Stimulated activated CD4-positive, alpha-beta T cell treated with anti-CD3 and anti-CD28 coated beads, Interleukin-1b, Interleukin-23, amount 100 ng/mL, for 48 hours (primary cell): ENCODE measurements at places on chromosomes 3 and 15.

GRCh38 chr15:53472883-53473282 lies 286.6 kb downstream of the WDR72 start:
- DNase-seq = no peak

- DNase-seq = no peak
These were observed 11.6 kb downstream of the FMN1 start for GRCh38 chr15:33182926-33183325.

DNA sequence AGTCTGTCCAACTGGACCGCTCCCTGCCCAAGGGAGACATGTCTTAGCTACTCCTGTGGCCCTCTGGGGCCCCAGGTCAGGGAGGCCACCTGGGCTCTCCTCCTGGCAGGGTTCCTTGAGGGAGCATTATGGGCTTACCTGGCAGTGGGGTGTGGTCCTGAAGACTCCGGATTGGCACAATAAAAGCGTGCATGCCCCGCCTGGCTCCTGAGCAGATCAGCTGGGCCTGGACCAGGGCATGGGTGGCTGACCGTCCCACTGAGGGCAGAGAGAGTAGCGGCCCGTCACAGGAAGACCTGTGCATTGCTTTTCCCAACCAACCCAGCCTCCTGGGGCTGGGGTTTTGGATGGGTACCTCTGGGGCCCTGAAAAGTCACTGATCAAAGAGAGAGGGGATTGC lies 5.4 kb downstream of the ACOX2 start:
- DNase-seq = no peak

DNA sequence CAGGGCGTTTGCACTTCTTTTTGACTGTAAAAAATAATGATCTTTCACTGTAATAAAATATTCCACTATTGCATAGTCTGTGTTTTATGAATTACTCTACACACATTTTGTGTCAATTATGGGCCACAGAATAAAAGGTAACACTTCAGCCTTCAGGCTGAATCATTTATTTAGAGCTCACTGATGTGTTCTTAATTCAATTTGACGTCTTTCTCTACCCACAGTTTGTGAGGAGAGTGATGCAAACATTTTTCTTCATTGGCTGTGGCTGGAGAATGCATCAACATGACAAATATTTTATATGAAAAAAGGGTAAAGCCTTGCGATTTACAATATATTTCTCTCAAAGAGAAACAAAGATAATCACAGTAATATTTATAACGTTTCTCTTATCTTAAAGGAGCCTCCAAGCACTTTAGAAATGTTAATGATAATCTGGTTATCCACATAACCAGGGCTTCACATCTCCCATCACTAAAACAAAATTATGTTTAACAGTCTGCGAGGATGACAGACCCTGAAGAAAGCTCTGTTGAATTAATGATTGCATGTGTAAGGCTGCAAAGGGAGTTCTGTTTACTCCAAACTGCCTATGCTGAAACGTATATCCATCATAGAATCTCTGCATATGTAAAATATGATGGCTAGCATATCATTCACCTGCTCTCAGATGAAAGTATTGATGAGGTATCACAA lies 951.3 kb downstream of the ZPLD1 start:
- no peak for DNase-seq

GRCh38 chr15:70437882-70438451 lies 325.4 kb downstream of the UACA start:
- no peak for DNase-seq

DNA sequence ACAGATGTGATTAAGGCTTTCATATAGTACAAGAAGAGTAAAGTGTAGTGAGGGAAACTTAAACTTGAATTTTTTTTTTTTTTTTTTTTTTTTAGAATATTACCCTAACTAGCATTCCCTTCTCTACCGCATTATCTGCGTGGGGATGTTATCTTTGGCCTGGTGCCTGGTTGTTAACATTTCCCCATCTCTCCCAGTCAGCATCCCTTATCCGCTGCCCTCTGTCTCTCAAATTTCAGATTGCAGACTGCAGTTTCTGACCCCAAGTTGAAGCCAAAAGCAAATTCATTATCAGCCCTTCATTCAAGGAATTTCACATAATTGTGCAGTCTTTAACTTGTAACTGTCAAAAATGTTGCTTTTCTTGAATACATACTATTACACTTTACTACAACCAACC lies 353.0 kb downstream of the PLOD2 start:
- no peak for DNase-seq

- DNase-seq = no peak
These were observed 27.7 kb upstream of the SIAH2 start for GRCh38 chr3:150790629-150791028.

- no peak for DNase-seq
These were observed 88.1 kb upstream of the TGFBR2 start for GRCh38 chr3:30518181-30518864.

GRCh38 chr15:80405970-80406369 lies 1.8 kb downstream of the ARNT2 start:
- DNase-seq = no peak

DNA sequence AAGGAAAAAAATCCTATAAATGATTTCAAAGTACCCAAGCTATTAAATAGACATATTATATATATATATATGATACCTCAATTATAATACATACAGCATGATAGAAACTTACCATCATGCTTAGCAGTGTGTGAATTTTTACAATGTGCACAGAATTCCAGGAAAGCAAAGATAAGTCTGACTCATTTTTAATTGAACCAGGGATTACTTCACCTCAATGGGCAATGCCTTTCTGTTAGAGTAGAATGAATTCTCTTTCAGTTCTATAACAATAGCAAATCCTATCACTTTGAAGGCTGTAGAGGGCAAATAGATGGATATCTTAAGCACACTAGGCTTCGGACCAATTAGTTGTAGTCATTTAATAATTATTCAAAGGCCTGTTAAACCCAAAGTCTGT lies 54.8 kb upstream of the P3H2 start:
- no peak for DNase-seq

DNA sequence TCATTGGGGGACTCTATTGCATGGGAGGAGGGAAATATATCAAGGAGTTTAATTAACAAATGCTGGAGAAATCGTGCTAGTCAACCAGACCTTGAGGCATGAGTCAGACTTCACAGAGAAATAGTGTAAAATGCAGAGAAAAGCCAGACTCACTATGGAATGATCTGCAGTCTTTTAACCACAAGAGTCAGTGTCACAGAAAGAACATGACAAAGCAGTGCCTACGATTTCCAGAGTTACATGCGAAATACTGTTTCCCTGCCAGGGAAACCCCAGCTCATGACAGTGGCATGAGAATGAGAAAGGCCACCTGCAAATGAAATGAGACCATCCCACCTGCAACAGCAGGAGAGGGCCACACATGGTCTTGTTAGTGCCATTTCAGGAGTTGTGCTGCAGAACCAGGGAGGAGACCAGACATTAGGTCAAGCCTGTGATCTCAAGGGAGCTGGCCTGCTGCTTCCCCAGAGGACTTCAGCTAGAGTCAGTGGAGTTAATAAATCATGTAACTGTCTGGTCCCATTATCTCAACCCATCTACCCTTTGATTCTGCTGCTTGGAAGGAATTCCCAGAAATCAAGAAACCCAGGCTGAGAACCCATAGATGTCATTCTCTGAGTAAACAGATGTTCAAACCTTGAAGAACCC lies 79.0 kb downstream of the ERC2 start:
- peak; percentile 4 for DNase-seq

DNA sequence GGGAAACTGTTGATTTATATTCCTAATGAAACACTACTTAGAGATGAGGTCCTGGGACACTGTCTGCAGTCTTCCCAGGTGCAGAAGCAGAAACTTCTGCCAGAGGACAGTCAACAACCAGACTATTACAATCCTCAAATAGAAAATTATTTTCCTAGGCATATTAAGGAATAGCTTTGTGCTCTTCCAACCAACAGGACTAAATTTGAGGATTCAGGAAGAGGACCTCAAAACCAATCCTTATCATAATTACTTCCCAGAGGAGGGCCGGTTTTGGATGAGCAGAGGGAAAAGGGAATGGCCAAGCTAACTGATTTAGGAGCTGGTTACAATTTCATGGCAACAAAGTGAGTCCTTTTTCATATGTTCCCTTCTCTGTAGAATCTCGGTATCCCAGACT lies 21.0 kb downstream of the ALDH1A2 start:
- no peak for DNase-seq
